ENCODE measurements at places on chromosomes 6 and 20. TPM values are rescaled to one million over a fixed set of nuclear protein-coding genes. Genes with fewer than 3 reads are reported as not detected.
A peak's percentile ranks its signal among the peaks of the same experiment; 100 is the strongest.

Gene CFAP61
- 0.23 TPM for total RNA-seq

Gene CASS4
- total RNA-seq, result 4.9 TPM

Gene C6orf163
- total RNA-seq, result 0.79 TPM

Gene SRMS
- not detected for total RNA-seq

DNA sequence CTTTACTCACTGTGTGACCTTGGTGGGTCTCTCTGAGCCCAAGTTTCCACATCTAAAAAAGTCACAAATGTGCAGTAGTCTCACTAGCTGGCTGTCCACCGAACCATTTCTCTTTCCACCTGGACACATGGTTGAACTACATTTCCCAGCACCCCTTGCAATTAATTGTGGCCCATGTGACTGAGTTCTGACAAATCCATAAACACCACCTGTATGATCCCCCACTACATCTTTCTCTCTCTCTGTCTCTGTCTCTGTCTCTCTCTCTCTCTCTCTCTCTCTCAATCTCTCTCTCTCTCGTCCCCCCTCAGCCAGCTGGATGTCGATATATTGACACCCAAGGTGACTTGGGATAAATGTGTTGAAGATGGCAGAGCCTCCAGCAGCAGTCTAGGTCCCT lies 42.8 kb downstream of the SNHG17 start:
- H3K27me3 ChIP-seq, result no peaks in the 10 kb centered on the region
- no peaks in the 10 kb centered on the region for H3K36me3 ChIP-seq
- H3K27ac ChIP-seq, result no peak overlapping the region
- no peak for DNase-seq

DNA sequence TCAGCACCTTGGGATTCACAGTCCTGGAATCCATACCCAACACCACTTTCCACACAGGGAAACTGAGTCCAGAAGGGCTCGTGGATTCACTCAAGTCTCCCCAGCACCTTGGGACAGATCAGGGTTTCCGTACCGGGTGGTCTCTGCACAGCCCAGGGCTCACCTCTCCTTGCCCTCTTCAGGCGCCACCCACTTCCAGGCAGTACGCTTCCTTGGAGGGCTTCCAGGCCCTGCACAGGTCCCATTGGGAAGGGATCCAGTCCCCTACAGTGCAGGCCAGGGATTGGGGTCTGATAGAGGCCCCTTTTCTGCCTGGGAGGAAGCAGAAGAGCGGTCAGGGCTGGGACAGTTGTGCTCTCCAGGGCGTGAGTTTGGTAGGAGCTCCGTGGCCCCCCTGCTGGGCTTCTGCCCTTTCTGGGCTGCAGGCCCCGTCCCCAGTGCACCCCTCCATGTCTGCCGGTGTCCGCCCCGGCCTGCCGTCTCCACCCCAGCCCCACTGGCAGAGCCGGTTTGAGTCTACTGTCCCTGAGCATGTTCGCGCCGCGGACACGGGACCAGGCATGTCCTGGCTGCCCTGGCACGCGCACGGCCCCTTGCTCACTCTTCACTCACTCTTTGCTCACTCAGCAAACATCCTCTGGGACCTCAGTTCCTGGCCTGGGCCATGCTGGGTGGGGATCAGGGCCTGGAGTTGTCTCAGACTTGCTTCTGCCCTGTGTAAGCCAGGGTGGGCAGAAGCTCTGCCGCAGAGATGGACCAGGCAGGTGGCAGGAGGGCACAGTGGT lies 12.6 kb downstream of the SRC start:
- no peak overlapping the region for H3K4me3 ChIP-seq
- H3K4me1 ChIP-seq, result peaks cover 39% of the 10 kb centered on the region
- H3K27me3 ChIP-seq, result no peaks in the 10 kb centered on the region
- H3K36me3 ChIP-seq, result no peaks in the 10 kb centered on the region
- no peak overlapping the region for H3K27ac ChIP-seq

DNA sequence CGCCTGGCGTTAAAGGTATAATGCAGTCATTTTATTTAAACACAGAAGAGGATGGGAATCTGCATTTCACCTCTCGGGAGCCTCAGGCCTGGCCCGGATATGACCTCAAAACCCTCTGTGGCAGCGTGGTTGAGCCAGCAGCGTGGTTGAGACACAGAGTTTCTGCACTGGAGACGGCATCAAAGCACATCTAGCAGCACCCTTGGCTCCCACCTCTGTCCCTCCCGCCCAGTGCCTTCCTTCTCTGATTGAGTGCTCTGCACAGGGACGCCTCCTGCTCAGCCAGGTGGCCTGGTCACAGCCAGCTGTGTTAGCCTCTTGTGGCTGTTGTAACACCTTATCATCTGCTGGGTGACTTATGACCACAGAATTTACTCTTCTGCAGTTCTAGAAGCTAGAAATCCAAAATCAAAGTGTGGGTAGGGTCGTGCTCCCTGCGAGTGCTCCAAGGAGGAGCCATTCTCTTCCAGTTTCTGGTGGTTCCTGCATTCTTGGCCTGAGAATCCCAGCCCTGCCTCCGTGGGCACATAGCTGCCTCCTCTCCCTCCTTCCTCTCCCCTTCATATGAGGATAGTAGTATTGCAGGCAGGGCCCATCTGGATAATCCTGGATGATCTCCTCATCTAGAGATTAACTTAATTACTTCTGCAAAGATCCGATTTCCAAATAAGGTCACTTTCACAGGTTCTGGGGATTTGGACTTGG lies 156.7 kb downstream of the SYCP2 start:
- H3K36me3 ChIP-seq, result no peaks in the 10 kb centered on the region
- H3K4me3 ChIP-seq, result no peak overlapping the region
- H3K27me3 ChIP-seq, result peaks cover 45% of the 10 kb centered on the region
- H3K27ac ChIP-seq, result no peak overlapping the region
- H3K4me1 ChIP-seq, result no peaks in the 10 kb centered on the region
- DNase-seq, result no peak

DNA sequence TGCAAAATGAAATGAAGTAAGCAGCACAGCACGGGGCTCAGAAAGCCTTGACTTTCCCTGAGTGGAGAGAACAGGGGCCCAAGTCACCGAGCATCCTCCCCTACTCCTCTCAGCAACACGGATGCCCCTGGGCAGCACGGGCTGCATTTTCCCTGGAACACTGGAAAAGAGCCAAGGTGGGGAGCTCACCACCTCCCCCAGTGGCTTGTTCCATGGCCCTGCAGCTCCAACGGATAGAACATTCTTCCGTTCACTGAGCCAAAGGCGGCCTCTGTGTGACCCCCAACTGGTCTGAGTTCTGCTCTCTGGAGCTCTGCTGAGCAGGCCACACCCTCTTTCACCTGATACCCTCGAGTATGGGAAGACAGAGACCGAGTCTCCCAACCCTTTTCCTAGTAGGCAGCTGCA lies 20.8 kb upstream of the EMILIN3 start:
- peaks cover 40% of the 10 kb centered on the region for H3K4me1 ChIP-seq
- DNase-seq, result peak; percentile 80
- H3K36me3 ChIP-seq, result no peaks in the 10 kb centered on the region
- H3K4me3 ChIP-seq, result no peak overlapping the region

DNA sequence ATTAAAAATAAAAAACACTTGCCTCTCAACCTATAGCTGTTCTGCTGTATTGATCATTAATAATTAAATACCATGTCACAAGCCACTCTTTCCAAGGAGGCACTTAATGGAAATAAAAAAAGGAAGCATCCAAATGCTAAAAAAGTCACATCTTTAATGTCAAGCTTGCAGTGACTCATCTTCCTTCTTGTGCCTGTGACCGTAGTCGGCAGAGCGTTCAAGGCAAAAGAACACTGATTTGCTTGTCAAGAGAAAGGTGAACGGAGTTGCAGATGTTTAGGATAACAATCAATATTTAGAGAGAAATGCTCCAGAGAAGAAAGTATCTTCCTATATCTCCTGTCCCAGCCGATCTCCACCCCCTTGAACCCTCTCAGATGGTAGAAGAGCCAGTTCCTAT lies 341.0 kb upstream of the OPRM1 start:
- H3K27me3 ChIP-seq, result no peaks in the 10 kb centered on the region
- H3K4me1 ChIP-seq, result no peaks in the 10 kb centered on the region
- no peak overlapping the region for H3K27ac ChIP-seq
- no peak overlapping the region for H3K4me3 ChIP-seq
- H3K36me3 ChIP-seq, result no peaks in the 10 kb centered on the region

- H3K27ac ChIP-seq, result no peak overlapping the region
- H3K27me3 ChIP-seq, result no peaks in the 10 kb centered on the region
- peak overlapping the region; percentile 46 for H3K4me3 ChIP-seq
- DNase-seq, result peak; percentile 84
- no peaks in the 10 kb centered on the region for H3K36me3 ChIP-seq
- no peaks in the 10 kb centered on the region for H3K4me1 ChIP-seq
These were observed 137.0 kb upstream of the STMND1 start for GRCh38 chr6:16964553-16965499.

- no peaks in the 10 kb centered on the region for H3K4me1 ChIP-seq
- no peaks in the 10 kb centered on the region for H3K27me3 ChIP-seq
- H3K36me3 ChIP-seq, result no peaks in the 10 kb centered on the region
- DNase-seq, result peak; percentile 69
- H3K4me3 ChIP-seq, result peak overlapping the region; percentile 79
These were observed 654 bp downstream of the WASF1 start for GRCh38 chr6:110178626-110179405.

GRCh38 chr20:50462093-50462690 lies 48.0 kb upstream of the PTPN1 start:
- no peaks in the 10 kb centered on the region for H3K36me3 ChIP-seq
- H3K4me3 ChIP-seq, result no peak overlapping the region
- H3K27ac ChIP-seq, result no peak overlapping the region
- H3K4me1 ChIP-seq, result no peaks in the 10 kb centered on the region
- H3K27me3 ChIP-seq, result 0 out of 2 replicates have a peak, but pooled peaks cover 4% of the 10 kb centered on the region

DNA sequence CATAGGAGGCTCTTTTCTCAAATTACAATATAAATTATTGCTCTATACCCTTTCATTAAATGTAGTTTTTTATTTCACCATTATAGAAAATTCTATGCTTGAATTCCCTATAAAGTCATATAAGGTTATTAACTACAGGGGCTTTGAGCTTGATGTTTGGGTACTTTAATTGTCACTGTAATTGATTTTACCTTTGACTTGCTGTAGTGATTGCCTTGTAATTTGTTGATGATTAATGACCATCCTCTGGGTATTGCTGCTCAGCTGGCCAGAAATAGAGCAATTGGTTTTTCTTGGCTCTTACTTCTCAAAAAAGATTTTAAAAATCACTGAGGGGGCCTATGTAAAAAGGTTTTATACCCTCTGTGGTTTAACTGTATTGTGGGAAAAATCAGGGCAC lies 1186.0 kb downstream of the KHDRBS2 start:
- no peak overlapping the region for H3K27ac ChIP-seq
- no peaks in the 10 kb centered on the region for H3K27me3 ChIP-seq
- H3K4me3 ChIP-seq, result no peak overlapping the region
- DNase-seq, result no peak
- no peaks in the 10 kb centered on the region for H3K36me3 ChIP-seq
- H3K4me1 ChIP-seq, result no peaks in the 10 kb centered on the region

GRCh38 chr20:32474009-32474716 lies 111.0 kb downstream of the NOL4L start:
- peaks cover 18% of the 10 kb centered on the region for H3K4me1 ChIP-seq
- no peaks in the 10 kb centered on the region for H3K36me3 ChIP-seq
- H3K27ac ChIP-seq, result peak overlapping the region; percentile 26
- peak overlapping the region; percentile 50 for H3K4me3 ChIP-seq

DNA sequence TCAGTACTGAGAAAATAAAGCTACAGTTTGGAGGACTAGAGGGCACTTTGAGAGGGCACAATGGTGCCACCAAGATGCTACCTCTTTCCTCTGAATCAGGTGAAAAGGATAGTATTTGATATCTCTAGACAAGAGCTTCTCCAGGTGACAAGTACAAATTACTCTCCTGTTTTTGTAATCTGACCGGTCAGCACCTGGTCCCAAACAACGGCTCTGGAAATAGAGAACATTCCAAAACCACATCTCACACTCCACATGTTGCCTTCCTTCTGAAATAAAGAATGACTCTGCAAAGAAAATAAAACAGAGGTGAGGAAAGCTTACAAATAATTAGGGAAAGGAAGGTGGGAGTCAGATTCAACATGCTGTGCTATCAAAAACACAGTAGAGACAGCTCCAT lies 51.3 kb upstream of the CITED2 start:
- H3K4me1 ChIP-seq, result 0 out of 2 replicates have a peak, but pooled peaks cover 3% of the 10 kb centered on the region
- no peaks in the 10 kb centered on the region for H3K27me3 ChIP-seq
- no peak for DNase-seq
- no peaks in the 10 kb centered on the region for H3K36me3 ChIP-seq

- H3K27me3 ChIP-seq, result no peaks in the 10 kb centered on the region
- no peak overlapping the region for H3K4me3 ChIP-seq
- no peak overlapping the region for H3K27ac ChIP-seq
- no peaks in the 10 kb centered on the region for H3K36me3 ChIP-seq
These were observed 413.0 kb downstream of the PREX1 start for GRCh38 chr20:48414786-48415185.
